ENCODE measurements at places on chromosomes 16 and 17.

DNA sequence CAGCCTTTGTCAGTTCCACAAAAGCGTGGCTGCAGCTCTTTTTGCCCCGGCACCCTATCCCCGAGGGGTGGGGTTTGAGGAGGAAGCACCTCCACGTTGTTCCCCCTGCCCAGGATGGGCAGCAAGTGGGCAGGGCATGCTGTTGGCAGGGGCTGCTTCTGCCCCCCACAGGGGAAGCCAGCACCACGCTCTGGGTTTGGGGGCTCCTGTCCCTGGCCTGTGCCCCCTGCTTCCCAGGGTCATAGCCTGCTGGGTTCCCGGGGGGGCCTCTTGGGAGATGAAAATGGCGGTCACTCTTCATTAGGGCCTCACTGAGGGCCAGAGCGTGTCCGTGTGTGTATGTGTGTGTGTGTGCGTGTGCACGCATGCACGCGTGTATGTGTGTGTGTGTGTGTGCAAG, 22.8 kb downstream of the LASP1 start:
- no peak for DNase-seq

DNA sequence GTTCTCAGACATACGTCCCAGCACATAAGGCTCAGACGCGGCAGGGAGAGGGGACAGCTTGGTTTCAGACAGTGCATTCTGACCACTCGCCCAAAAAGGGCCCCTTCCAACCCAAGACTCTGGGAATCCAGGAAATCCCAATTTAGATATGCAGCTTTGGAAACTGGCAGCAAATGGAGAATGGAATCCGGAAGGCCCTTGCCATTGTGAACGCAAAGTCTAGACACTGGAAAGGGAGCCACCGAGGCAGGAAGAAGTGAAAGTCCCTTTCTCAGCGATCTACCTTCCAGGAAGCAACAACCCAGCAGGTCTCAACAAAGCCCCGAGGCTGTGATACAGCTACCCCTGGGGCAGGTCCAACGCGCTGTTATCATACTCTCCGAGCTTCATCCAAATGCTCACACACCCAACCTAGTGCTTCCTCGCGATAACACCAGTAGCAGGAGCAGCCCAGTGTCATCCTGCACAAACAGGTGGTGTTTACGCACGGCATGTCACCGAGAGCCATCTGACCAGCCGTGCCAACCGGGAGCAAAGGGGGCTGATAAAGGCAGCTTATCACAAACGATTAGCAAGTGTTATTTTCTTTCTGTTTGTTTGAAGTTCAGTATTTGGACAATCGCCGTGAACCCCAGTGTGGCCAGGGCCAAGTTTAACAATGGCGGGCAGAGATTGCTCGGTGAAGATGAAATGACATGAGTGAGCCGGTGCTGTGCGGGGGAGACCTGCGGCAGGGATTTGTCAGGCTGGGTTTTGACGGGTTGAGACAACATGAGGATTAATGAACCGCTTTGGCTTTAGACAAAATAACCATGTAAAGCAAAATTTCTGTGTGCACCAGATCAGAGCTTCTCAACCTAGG, 240.6 kb downstream of the FOXL1 start:
- peak; percentile 16 for DNase-seq

GRCh38 chr17:80113033-80113484, 11.7 kb downstream of the GAA start:
- DNase-seq: no peak

GRCh38 chr16:46927273-46927672, 43.1 kb downstream of the GPT2 start:
- no peak for DNase-seq

- no peak for DNase-seq
Observed at GRCh38 chr17:48510761-48511604, 19.8 kb downstream of the HOXB1 start.

DNA sequence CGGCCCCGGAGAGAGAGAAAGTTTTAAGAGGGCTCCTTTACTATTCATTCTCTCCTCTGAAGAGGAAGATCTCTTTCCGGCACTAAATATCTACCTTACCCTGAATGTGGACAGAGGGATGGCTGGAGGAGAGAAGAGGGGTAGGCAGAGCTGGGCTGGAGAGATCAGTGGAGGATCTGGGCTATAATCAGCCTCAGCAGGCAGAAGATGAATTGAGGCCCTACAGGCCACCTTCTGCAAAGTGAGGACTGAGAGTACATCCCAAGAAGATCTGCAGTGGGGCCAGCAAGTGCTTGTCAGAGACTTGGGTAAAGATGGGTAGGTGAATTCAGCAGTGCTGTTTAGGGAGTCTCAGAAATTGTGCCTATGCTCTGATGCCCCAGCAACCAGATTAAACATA, 6.5 kb upstream of the HOXB1 start:
- no peak for DNase-seq

- DNase-seq: no peak
Observed at GRCh38 chr17:78766743-78767294, 15.3 kb downstream of the CYTH1 start.

- DNase-seq: no peak
Observed at GRCh38 chr17:2713881-2714280, 2.3 kb upstream of the CLUH start.

- DNase-seq: no peak
Observed at GRCh38 chr17:76150712-76151622, 9.9 kb upstream of the FOXJ1 start.

- DNase-seq: peak; percentile 54
Observed at GRCh38 chr17:42291129-42291528, 2.8 kb downstream of the STAT5A start.

DNA sequence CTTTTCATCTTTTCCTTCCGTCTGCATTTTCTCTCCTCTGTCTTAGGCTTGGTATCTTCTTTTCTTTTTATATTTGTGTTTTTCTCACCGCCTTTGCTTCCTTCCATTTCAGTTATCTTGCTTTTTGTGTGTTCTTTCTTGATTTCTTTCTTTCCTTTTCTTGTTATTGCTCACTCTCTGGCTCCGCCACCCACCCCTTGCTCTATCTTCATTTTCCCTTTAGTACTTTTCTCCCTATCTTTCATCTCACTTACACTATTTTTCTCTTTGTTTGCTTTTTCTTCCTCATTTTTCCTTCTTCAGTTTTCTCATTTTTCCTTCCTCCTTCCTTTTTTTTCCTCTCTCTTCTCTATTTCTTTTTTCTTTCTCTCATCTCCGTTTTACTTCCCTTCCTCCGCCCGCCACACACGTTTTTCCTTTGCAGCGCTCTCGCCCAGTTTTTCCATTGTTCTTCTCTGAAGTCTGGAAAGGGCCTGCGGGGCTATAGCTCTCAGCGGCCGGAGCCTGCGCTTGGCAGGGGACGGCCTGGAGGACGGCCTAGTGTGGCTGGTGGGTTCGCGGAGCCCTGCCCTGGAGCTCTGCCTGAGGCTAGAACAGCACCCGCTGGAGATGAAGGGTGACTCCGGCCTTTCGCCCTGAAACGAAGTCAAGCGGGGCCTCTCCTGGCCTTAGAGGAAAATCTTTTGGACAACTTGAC, 5.2 kb upstream of the HOXB13 start:
- no peak for DNase-seq

DNA sequence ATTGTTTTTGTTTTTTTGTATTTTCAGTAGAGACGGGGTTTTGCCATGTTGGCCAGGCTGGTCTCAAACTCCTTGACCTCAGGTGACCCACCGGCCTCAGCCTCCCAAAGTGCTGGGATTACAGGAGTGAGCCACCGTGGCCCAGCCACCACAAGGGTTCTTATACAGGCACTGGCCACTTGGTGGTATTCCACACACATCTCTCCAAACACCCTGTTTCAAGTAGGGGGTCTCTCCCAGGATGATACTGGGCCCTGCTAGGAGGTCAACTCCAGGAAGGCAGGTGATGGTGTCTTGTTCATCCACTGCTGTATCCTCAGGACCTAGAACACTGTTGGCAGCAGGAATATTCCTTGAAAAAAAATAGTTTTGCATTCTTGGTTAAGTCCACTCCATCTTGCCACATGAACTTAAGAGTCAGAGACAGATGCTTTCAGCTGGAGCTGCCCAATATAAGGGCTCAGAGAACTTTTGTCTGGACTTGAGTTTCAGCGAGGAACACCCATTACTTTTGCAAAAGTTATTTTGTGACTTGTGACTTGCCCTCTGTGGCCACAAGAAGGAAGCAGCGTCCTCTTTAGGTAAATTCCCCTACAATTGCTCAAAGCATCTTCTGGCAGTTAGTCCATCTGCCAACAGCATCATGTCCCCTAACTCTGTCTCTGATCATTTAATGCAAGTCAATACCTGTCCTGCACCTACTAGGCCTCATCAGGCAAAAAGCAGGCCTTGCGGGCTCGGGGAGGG, 7.4 kb upstream of the EEF2K start:
- DNase-seq: no peak

DNA sequence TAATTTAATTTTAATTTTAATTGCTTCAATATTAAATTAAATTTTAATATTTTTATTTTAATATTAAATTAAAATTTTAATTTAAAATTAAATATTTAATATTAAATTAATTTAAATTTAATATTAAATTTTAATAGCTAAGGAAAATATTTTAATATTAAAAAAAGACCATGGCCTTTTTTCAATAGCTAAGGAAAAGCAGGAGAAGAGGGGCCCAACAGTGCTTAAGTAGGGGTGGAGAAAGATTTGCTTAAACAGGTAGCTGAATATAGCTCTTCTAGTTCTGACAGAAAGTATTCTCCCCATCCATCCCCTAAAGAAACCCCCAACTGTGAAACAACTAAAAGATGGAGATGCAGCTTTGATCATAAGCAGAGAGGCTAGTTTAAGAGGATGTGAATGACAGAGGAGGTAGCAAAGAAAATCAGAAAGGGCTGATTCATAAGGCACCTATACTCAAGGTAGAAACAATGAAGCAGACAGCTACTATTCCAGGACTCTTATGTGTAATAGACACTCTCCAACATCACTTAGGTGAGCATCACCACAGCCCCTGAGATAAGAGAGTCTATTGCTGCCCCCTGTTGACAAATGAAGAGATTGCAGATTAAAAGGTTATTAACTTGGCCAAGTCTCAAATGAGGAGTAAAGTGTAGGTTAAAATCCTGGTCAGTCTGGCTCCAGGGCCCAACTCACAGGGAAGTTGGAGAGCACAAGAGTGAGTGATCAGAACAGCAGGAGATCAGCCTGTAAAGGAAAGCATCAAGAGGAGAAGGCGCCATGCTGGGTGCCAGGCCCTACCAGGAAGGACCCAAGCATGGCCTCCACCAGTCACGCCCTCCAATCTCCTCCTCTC, 7.8 kb upstream of the RNASEK start:
- peak; percentile 92 for DNase-seq

DNA sequence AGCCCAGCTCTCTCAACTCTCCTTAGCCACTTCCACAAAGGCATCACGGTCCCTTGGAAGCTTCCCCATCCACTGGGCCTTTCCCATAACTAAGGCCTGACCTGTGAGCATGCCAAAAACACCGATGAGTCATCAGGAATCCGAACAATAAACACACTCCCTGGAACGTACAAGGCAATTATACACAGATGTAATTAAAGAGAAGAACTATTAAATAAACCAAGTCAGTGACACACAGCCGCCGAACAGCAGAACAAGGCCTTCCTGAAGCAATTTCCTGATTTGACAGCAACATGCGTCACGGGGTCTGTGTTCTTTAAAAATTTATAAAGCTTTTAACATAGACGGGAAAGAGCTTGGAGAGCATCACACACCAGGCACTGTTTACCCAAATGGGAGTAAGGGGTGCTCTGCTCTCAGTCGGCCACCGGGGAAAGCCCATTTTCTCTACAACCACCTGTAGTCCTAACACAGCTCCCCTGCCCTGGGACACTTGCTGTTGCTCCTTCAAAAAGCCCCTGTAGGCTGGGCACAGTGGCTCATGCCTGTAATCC, 29.4 kb downstream of the COG7 start:
- DNase-seq: no peak

GRCh38 chr17:50266384-50267073, 7.7 kb upstream of the TMEM92 start:
- DNase-seq: no peak

GRCh38 chr17:17873450-17873991, 36.7 kb upstream of the SREBF1 start:
- no peak for DNase-seq

DNA sequence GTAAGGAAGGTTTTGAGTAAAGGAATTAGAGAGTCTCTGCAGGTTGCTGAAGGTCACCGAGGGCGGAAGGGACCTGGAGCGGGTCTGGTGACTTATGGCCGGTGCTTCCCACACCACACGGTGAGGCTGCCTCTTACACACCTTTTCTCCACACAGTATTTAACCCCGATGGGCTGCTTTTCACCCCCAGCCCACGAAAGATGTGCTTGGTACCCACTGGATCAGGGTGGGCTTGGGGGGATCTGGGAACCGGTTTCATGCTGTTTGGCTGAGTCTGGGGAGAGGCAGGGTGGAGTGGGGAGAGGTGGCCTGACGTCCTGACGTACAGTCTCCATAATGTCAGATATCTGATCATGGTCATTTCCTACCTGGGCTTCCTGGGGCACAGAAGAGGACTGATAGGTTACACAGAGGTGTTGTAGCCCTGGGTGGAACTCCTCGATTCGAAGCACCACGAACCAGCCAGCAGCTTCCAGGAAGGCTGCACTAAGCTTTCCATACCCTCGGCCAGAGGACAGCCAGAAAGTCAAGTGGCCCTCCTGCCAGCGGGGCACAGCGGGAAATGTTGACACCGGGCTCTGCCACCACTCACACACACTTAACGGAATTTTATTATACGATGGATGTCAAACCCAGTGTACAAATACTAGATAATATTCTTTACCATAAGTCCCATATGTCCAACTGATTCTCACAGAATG, 34.0 kb downstream of the OR1D5 start:
- no peak for DNase-seq

DNA sequence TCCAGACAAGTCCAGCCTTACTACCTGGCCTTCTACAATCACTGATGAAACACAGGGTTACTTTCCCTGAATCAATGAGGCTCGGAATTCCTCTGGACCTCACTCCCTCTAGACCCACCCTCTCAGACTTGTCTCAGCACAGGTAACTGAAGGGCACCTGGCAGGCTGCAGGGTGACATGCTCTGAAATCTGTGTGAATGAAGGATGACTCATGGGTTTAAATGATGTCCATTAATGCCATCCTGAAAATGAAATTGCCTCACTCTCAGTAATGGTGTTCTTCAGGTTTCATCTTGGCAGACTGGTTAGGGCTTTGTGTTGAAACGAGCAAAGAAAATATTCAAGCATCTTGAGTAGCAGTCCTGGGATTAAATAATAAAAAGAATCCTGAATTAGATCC, 134.4 kb downstream of the MAF start:
- no peak for DNase-seq

- DNase-seq: peak; percentile 55
Observed at GRCh38 chr17:4788807-4789700, at the start of gene GLTPD2. TSS of gene GLTPD2 (plus strand) at chr17:4788964. CDS start at chr17:4789012, 48 bp downstream.

- no peak for DNase-seq
Observed at GRCh38 chr17:28226563-28227315, 92.3 kb upstream of the TMEM97 start.

- no peak for DNase-seq
Observed at GRCh38 chr16:46850619-46851555, 19.9 kb upstream of the C16orf87 start.

Data from NCI-H82 (cell line).